ENCODE measurements at places on chromosomes 7 and 10. TPM values are rescaled to one million over a fixed set of nuclear protein-coding genes. Genes with fewer than 3 reads are reported as not detected.

DNA sequence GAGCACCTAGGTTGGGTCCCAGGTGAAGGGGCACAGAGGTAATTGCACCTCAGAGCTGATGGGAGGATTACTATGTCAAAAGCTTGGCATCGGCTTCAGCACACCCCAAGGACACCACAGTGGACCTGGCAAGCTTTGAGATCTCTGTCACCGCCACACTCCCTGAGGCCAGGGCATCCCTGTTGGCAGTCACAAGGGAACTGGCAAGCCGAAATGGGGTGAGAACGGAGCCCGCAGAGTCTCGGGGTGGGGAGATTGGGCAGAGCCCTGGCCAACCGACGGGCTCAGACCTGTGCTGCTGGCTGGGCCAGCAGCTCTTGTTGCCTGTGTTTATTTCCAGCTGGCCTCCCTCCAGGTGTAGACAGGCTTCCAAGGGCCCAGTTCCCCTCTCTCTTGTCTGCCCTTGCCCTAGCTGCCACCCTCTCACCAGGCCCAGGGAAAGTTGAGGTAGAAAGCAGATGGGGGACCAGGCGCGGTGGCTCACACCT is 2.5 kb downstream of the HSPB1 start:
- no peak for DNase-seq

DNA sequence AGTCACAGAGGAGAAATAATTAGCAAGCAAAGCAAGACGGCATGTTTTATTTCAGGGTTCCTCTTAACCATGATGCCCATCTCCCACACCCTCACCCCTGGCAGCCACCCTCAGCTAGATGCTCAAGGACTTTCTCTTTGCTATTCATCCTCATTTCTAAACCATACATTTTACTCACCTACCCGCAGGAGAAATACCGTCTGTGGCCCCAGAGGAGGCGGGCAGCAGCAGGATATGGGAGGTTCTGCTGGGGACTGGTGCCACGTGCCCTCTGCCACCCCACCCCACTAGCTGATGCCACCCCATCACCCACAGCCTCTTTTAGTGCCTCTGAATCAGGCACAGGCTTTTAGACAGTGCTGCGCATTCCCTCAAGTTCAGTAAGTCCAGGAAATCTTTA is 168.7 kb upstream of the ITGB1 start:
- no peak for DNase-seq

- no peak for DNase-seq
Measured at GRCh38 chr7:83613232-83613631, 35.7 kb downstream of the SEMA3E start.

- no peak for DNase-seq
Measured at GRCh38 chr7:106535234-106535932, 125.6 kb downstream of the CCDC71L start.

GRCh38 chr7:106269254-106269961 is 15.4 kb downstream of the NAMPT start:
- DNase-seq = no peak

DNA sequence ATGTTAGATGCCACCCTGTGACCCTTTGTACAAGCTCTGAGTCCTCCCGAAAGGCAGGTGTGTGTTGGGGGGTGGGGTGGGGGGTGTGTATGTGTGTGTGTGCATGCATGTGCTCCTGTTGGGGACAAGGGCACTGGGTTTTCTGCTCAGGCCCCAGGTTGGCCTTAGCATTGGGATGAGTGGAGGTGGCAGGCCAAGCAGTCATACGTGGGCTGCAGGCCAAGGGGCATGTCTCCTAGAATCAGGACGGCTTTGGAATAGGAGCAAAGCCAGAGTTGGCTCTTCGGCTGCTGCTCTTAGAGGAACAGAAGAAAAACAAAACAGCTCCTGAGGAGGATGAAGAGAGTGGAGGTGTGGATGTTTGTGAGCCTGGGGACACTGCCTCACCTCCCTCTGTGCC is 26.0 kb downstream of the HSPA12A start:
- no peak for DNase-seq

DNA sequence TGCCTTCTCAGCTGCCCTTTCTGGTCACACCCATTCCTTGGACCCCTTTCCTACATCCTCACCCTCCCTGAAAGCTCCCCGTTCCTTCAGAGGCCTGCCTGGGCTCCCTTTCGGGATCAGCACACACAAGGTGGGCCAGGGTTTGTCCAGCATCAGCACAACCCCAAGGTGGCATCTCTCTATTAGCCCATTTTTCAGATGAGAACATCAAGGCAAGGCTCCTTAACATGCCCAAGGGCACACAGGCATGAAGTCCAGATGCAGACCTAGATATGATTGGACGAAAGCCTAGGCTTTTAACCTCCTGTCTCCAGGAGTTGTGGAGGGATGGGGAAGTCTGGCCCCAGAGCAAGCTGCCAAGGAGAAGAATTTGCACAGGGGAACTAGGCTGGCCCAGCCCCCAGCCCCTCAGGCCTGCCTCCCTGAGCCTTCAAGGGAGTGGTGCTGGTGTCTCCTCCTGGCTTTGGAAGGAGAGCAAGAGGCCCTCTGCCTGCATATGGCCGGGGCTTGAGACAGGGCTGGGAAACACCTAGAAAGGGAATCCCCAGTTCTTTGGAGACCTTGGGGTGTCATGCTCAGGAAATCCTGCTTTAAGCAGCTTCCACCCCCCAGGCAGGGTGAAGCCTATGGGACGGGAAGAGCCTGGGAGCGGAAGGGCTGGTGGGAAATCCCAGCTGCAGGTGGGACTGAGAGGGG is 9.0 kb upstream of the VSIR start:
- DNase-seq = no peak

- DNase-seq = no peak
Measured at GRCh38 chr10:5575482-5576153, 50.9 kb downstream of the CALML3 start.

The SPDYE2B gene
- polyA plus RNA-seq = not detected

DNA sequence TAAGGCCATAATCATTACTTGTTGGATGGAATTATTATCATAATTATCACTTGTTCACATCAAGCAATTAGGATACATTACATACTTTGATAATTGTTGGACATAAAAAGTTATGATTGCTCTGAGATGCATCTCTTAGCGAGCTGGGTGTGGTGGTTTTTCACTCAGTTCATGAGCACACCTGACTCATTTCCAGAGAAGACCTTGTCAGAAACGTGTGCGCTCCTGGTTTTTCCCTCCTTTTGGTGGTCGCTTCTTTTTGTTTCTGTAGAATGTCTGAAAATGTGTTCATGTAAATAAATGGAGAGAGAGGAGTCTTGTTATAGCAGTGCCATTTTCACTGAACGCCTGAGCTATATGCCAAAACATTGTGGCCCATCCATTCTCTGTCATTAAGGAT is 141.3 kb downstream of the PAXIP1 start:
- no peak for DNase-seq

GRCh38 chr10:70442332-70442988 is 979 bp upstream of the NODAL start:
- no peak for DNase-seq

The MMD2 gene
- polyA plus RNA-seq = not detected

DNA sequence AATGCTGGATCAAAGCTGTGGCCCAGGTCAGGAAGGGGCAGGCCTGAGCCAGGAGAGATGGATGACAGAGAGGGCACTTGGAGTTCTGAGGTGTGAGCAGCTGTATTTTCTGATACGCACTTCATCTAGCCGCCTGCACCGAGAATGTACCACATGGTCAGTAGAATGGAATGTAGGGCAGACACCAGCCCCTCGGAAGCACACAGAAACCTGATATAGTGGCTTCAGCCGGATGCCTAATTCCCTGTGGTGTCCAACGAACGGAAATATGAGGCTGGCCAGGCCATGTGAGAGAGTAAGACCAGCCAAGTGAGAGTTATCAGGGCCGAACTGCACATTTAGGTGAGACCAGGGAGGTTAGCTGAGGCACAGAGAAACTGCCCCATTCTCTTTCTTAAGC is 46.7 kb upstream of the PLCE1 start:
- DNase-seq = no peak

The MYL10 gene
- not detected for polyA plus RNA-seq

GRCh38 chr10:58885686-58886345 is 290.6 kb upstream of the PHYHIPL start:
- DNase-seq = no peak

- no peak for DNase-seq
Measured at GRCh38 chr10:76015245-76015644, 583.8 kb downstream of the LRMDA start.
